ENCODE measurements at places on chromosomes 1 and 21.
A peak's percentile ranks its signal among the peaks of the same experiment; 100 is the strongest.

- DNase-seq, result no peak
Observed at GRCh38 chr1:241357366-241358340, 648 bp upstream of the RGS7 start.

DNA sequence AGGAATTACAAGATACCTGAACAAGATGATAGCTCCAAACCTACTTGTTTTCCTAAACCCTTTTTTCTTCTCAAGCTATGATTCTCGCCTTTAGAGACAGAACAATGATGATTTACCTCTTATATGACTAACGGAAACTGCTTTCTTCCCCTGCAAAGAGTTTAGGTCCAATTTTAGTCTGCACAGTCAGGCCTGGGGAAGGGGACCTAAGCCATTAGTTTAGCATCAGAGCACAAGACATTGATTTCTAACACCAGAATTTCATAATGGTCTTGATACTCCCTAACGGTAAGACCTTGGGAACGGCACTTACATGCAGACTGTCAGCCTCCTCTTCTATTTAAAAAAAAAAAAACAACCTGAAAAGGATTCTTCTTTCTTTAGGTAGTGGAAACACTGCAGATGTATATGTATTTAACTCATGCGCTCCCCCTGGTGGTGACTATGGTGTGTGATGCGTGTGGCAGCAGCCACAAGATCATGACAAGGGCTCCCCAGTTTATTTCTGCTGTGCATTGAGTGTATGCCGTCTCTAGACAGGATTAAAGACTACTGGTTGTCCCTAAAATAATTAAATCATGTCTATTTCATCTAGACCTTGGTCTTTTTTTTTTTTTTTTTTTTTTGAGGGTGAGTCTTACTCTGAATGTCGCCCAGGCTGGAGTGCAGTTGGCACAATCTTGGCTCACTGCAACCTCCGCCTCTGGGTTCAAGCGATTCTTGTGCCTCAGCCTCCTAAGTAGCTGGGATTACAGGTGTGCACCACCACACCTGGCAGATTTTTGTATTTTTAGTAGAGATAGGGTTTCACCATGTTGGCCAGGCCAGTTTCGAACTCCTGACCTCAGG, 37.3 kb upstream of the TMEM222 start:
- DNase-seq, result peak; percentile 93

DNA sequence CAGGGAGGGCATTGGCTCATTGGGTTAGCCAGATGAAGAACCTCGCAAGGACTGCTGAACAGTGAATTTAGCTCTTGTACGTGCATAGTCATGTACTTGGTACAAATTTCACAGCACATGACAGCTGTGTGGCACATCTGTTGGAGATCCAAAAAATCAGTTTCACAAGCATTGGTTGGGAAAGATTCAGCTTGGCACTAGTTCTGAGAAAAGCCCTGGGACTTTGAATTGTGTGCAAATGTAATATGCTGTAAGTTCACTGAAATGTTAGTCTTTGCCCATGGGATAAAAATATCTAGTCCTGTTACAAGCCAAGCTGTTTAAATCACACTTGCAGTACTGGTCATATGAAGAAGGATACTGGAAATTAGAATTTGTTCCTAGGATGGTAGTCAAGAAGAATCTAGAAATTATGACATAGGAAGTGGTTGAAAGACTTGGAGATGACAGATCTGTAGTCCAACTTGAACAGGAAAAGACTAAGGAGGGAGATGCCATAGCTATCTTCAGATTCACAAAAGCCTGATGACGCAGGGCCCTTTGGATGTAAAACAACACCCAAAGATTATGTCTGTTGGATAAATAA, 19.2 kb downstream of the LAMC2 start:
- DNase-seq, result no peak

DNA sequence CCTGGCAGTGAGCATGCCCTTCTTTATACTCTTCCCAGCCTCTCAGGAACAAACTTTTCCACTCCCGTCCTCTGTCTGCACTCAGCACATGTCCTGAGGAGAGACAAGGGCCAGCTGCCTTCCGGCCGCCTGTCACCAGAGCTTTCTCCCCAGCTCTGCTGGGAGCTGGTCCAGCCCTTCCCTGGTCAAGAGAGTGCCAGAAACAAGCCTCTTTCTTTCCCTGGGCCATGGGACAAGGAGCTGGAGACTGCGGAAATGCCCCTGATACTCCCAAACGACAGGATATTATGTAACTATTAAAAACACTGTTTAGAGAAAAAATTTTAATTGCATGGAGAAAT, 10.4 kb downstream of the LAMB3 start:
- DNase-seq, result no peak

DNA sequence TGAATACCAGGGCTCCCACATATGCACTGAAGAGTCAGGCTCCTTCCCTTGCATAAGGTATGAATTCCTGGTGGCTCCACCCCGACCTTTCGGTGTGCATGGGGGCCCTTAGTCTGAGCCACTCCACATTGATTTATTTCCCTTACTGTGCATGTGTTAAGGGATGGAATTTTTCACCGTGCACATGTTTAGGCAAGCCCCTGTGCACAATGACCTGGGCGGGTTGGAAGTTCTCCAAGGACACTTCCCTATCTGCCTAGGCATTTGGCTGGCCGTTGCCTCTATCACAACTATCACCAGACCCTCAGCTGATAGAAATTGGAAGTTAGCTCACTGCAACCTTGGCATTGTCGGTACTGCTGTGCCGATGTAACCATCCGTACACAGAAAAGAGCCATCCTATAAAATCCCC, 9.7 kb downstream of the S100A6 start:
- no peak for DNase-seq

DNA sequence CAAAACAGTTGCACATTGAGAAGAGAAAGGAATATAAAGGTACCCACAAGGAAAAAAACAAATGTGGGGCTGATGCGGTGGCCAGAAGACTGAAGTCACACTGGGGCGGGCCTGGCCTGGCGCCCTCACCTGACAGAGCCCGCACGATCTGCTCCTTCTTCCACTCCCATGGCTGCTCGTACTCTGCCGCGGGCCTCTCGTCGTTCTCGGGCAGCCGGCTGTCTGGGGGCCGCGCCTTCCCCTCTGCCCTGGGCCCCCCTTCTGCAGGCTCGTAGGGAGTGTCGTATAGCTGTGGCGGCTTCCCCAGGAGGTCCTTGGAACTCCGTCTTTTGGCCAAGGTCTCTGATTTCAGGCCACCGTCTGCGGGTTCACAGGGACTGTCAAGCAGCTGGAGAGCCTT, 13.1 kb upstream of the TDRD10 start:
- no peak for DNase-seq

Data from GM19239 (cell line).